ENCODE measurements at places on chromosomes 13 and 19. TPM values are rescaled to one million over a fixed set of nuclear protein-coding genes. Genes with fewer than 3 reads are reported as not detected.

Gene C19orf38
- total RNA-seq: 0.31 TPM

GRCh38 chr19:50387176-50387867 is 3.2 kb downstream of the POLD1 start:
- DNase-seq: no peak

GRCh38 chr19:51047031-51047335 is 12.2 kb upstream of the KLK12 start:
- no peak for DNase-seq

GRCh38 chr13:52034616-52035226 is 10.2 kb downstream of the UTP14C start:
- no peak for DNase-seq

- DNase-seq: peak; percentile 74
Measured at GRCh38 chr19:37506387-37507166, at the start of gene ZNF793. Gene ZNF793, plus strand, starts transcription at chr19:37506939. Its CDS starts 16,501 bp downstream, at chr19:37523440.

Gene NCR1
- total RNA-seq: not detected

DNA sequence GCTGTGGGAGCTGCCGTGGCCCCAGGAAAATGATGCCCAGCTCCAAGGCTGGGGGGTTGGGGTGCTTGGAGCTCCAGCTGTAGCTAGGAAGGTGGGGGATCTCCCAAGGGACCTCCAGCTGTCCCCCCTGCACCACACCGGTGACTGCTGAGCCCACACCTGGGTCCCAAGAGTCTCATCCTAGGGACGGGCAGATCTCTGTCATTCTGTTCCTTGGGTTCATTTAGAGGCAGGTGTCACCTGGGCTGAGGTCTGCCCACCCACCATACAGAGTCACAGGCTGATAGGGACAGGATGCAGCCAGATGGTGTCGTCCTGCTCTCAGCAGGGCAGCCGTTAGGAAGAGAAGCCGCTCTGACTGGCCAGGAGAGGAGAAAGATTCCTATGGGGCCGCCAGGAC is 5.3 kb downstream of the F2RL3 start:
- DNase-seq: no peak

DNA sequence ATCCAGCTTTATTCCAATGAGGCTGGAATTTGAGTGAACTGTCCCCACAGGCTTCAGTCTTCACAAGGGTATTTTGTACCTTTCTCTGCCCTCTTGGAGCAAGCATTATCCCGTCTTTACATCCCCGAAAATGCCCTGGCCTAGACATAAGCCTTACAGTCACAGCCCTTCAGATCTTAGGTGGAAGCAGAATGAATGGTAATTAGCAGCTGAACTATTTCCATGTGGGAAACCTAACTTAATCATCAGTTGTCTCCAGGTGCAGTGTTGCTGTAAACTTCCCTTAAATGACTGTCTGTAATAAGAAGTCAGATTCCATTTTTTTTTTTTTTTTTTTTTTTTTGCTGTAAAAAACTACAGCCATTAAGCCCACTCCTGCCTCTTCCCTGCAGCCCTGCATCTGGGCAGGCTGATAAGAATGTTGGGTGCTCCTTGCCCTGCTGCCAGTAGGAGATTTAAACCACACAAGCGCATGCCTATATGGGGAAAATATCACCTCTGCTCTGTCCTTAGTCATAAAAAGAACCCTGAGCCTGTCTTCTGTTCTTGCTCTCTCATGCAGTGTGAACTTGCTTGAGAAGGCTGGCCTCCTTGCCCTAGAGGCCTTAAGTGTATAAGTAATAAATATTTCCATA is 426.8 kb upstream of the SLITRK5 start:
- no peak for DNase-seq
